ENCODE measurements at places on chromosomes 16 and 17.

GRCh38 chr16:1713933-1714332 lies 7.9 kb downstream of the MAPK8IP3 start:
- no peak for DNase-seq

GRCh38 chr16:85100265-85100664 lies 12.0 kb downstream of the CIBAR2 start:
- no peak for DNase-seq

GRCh38 chr16:58859958-58860669 lies 126.0 kb upstream of the GOT2 start:
- DNase-seq = no peak

DNA sequence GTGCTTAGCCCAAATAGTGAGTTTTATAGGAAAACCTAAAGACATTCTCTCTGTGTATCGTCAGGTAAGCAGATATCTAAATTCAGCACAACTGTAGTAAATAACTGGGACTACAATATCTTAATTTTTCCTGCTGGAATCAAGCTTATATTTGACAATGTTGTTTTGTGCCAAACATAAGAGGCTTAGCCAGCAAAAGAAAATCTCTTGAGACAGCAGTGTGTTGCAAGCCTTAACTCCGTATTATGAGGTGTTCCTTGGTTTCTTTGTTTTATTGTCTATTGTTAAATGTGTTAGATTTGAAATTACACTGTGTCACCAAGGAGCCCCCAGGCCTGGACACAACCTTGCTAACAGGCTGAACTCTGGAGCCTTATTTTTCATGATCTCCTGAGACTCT lies 1570.6 kb upstream of the GOT2 start:
- no peak for DNase-seq

DNA sequence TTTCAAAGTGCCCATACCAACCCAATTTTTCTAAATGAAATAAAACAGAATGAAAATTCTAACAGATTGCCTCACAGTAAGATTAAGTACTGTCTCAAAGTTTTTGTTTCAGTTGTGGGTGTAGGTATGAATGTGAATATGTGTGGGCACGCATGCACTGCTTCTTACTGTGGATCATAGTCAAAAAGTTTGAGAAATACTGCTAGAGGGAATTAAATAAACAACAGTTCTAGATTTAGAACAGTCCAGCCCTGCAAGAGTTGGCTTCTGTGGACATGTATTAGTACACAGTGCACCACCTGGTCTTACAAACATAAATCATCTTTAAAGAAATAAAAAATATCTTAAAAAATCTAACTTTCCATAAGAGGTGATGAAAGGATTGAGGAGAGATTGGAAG lies 8.4 kb downstream of the ZNF652 start:
- DNase-seq = no peak

DNA sequence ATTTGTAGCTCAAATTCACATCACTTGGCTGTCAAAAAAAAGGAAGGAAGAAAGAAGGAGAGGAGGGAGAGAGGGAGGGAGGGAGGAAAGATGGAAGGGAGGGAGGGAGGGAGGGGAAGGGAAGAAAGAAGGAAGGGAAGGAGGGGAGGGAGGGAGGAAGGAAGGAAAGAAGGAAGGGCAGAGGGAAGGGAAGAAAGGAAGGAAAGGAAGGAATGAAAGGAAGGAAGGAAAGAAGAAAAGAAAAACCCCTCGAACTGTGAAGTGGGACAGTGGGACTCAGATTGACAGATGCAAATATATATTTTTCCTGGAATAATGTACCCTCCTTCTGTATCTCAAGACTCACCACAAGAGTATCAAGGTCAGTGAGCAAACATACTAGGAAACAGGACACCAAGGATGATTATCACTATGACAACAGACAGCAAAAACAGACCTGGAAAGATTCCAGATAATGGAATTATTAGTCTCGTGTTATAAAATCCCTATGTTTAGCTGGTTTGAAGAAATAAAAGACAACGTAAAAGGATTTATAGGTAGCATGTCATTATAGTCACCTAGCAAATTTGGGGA lies 24.2 kb upstream of the ABCA3 start:
- DNase-seq = peak; percentile 43

GRCh38 chr17:7215652-7216180 lies 3.9 kb downstream of the DLG4 start:
- DNase-seq = no peak

- no peak for DNase-seq
Measured at GRCh38 chr17:16926571-16927451, 45.1 kb downstream of the TNFRSF13B start.

DNA sequence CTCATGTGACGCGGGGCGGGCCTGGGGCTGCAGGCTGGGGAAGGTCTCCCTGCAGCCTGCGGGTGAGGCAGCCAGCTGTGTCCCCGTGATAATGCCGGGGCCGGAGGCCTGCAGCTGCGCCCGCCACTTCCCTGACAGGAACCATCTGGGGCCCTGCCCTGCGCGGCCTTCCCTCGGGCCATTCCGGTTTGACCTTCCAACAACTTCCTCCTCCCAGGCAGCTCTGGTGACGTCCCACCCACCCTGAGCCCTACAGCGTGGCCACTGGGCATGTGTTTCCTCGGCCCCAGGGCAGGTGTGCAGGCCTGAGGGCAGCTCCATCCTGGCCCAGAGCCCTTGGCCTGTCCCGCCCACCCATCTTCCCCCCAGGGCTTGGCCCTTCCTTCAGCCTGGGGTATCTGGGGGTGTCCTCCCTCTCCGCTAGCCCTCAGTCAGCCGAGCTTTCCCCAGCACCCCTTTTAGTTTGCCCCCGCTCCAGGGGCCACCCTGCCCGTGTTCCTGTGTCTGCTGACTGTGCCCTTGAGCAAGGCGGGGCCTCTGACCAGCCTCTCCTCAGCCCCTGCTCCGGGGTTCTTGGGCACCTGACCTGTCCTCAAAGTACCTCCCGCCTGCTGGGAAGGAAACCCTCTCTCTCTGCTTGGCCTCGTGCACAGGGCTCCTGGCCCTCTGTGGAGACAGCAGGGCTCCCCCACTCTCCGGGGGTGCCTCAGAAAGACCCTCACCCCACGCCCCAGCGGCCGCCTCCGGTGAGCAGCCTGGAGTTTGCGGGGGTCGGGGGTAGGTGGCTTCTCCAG lies at the start of gene CBFA2T3:
Gene CBFA2T3, minus strand, starts transcription at position 190 of the 794 bp plus-strand sequence. CDS start 400 bp downstream, outside the sequence.
- DNase-seq = no peak

- DNase-seq = no peak
Measured at GRCh38 chr17:56159826-56160380, 6.6 kb downstream of the ANKFN1 start.

DNA sequence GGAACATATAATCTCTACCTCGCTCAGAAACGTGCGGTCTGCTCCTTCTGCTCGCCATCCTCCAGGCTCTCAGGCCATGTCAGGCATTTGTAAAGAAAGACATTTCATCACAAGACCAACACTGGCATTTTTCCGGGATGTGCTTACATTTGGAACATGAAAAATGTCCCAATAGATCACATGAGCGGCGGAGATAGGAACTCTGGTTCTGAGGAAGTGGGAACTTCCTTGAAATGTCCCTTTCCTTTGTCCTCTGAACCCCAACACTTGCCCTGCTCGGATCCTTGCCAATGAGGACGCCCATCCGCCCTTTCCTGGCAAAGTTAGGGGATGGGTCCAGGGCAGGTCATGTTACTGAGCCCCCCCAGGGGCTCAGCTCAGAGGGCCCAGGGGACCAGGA lies 130.5 kb downstream of the MAF start:
- DNase-seq = no peak

- no peak for DNase-seq
Measured at GRCh38 chr17:45979137-45979536, 19.9 kb upstream of the STH start.

- DNase-seq = no peak
Measured at GRCh38 chr16:27625050-27625697, 75.2 kb downstream of the KATNIP start.

GRCh38 chr17:16066125-16066524 lies 66.5 kb downstream of the TTC19 start:
- DNase-seq = no peak

DNA sequence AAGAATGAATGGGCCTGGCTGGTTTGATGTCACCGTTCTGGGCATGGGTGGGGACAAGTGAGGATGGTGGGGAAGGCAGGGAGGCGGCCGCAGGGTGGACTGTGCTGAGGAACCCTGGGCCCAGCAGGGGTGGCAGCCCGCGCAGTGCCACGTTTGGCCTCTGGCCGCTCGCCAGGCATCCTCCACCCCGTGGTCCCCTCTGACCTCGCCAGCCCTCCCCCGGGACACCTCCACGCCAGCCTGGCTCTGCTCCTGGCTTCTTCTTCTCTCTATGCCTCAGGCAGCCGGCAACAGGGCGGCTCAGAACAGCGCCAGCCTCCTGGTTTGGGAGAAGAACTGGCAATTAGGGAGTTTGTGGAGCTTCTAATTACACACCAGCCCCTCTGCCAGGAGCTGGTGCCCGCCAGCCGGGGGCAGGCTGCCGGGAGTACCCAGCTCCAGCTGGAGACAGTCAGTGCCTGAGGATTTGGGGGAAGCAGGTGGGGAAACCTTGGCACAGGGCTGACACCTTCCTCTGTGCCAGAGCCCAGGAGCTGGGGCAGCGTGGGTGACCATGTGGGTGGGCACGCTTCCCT lies 6.5 kb upstream of the SERPINF1 start:
- DNase-seq = peak; percentile 12

GRCh38 chr16:57890752-57891111 lies 80.2 kb downstream of the CNGB1 start:
- no peak for DNase-seq

DNA sequence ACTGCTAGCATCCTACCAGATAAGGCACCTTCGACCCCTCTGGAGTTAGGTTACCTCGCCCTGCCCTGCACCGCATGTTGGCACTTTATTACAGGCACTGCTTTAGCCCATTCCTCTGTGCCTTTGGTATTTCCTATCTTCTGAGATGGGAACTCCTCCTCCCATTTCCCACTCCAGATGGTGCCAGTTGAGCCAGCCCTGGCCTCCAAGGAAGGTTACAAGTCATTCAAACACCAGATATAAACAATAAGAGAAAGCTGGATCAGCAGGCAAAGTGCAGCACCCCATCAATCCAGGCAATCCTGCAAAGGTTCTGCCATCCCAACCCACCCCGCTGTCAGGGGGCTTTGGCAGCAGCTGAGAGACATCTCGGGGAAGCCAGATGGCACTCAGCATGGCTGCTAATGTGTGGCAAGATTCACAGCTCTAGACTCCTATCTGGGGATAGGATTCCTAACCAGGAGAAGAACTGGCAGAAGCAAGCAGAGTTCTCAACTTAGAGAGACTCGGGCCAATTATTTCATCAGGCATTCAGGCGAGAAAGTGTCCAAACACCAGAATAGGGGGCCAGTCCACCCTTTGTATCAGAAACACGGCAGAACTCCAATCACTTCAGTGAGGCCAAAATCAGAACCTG lies 113.0 kb downstream of the COPRS start:
- no peak for DNase-seq

DNA sequence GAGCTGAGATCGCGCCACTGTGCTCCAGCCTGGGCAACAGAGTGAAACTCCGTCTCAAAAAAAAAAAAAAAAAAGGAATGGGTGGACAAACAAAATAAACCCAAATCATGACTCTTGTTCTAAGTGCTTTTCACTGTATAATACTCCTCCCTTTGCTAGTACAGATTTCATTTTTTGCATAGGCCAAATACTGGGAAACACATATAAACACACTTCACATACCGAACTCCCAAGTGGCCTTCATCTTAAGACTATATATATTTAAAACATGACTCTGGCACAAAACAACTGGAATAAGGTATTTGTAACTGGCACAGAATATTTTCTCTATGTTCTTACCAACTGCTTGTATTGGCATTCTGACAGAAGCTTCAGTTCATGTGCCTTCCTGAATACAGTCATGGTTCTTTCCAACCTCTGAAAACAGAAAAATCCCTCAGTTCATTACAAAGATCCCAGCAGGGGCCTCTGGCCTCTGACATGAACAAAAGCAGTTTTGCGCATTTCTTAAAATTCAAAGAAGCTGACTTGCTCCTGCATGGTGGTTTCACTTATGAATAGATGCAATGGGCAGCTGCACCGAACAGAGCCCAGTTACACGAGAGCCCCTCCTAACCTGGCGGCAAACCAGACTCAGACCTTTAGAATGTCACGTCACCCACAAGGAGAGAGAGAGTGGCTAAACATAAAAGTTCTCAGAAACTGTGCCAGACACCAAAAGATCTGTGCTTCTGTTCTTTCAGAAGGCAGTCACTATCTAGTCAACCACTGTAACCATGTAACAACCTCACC lies 19.1 kb upstream of the COPRS start:
- DNase-seq = no peak

DNA sequence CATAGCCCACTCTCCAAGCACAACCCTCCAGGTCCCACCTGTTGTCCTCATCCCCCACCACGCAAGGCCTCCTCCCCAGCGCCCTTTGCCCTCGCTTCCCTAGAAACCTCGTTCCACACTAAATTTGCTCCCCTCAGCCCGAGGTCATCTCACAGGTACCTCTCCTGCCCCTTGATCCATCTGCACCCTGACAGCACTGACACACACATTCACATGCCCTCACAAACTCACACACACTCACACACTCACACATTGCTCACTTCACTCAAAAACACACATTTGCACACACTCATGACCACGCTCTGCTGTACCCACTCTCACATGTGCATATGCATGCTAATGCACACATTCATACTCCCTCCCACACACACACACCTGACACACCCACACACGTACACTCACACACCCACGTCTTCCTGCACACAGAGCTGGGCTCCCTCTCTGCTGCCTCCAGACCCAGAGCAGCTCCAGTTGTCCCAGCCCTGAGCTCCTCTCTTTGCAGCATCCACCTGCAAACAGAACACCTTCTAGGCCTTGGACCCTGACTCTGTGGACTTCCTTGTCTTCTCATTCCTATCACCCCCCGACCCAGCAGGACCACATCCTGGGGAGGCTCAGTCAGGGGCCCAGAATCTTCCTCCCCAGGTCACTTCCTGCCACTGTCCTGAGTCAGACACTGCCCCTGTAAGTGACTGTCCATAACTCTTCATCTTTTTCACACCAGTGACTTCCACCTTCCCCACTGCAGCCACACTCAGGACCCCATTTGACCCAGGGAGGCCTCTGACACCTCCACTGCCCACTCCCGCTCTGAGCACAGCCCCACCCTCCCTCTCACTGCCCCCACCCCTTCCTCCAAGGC lies 4.9 kb downstream of the ASGR2 start:
- no peak for DNase-seq

- no peak for DNase-seq
Measured at GRCh38 chr16:57175896-57176295, 9.9 kb downstream of the PSME3IP1 start.

DNA sequence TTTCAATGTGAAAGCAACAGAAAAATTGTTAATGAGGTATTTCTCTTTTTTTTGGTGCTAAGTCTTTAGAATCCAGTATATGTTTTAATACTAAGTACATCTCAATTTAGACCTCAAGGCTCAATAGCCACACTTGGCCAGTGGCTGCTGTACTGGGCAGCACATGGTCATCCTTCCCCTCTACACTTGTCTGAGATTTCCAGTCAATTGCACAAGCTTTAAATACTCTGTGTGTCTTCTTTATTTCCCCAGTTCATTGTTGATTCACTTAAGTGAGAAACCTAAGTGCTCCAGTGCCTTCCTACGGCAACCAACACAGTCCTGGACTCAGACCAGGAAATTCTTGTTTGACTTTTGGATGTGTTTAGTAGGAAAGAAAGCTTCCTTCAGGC lies 62.2 kb downstream of the TNRC6C start:
- DNase-seq = no peak

GRCh38 chr17:73343168-73343634 lies 31.4 kb upstream of the CDC42EP4 start:
- DNase-seq = peak; percentile 89
